Sigmoid colon (tissue), 7 donors: ENCODE measurements at places on chromosomes 1 and 21. TPM values are rescaled to one million over a fixed set of nuclear protein-coding genes. Genes with fewer than 3 reads are reported as not detected.

Gene SLC16A4
- 10.2 TPM for total RNA-seq

Gene REN
- total RNA-seq, result not detected

DNA sequence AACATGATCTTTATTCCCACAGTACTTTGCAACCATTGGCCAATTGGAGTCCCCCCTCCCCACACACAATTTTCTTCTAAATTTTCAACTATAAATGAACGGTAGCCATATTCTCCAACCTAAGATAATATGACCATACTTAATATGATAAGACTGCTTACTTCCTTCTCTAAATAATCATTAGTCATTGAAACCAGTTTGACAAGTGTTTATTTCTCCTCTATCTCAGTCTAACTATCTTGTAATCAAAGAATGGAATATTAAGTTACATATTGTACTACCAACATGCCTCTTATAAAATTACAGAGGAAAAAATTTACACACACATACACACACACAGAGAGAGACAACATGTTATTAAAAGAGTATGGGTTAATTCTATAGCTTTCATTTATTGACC is 567.4 kb upstream of the TMPRSS15 start:
- no peak for DNase-seq

GRCh38 chr1:166603296-166603695 is 236.0 kb upstream of the POGK start:
- DNase-seq, result no peak
